ENCODE measurements at places on chromosomes 4 and X. TPM values are rescaled to one million over a fixed set of nuclear protein-coding genes. Genes with fewer than 3 reads are reported as not detected.

The TMEM144 gene
- total RNA-seq: 2.6 TPM

The IL1RAPL1 gene
- not detected for total RNA-seq

The MEPE gene
- total RNA-seq: not detected

The ABRAXAS1 gene
- 14.6 TPM for total RNA-seq

The MRPS18C gene
- total RNA-seq: 47.2 TPM

The FGF5 gene
- total RNA-seq: 1.3 TPM

The MTTP gene
- not detected for total RNA-seq

The ADAM29 gene
- total RNA-seq: not detected

The GSX2 gene
- not detected for total RNA-seq

DNA sequence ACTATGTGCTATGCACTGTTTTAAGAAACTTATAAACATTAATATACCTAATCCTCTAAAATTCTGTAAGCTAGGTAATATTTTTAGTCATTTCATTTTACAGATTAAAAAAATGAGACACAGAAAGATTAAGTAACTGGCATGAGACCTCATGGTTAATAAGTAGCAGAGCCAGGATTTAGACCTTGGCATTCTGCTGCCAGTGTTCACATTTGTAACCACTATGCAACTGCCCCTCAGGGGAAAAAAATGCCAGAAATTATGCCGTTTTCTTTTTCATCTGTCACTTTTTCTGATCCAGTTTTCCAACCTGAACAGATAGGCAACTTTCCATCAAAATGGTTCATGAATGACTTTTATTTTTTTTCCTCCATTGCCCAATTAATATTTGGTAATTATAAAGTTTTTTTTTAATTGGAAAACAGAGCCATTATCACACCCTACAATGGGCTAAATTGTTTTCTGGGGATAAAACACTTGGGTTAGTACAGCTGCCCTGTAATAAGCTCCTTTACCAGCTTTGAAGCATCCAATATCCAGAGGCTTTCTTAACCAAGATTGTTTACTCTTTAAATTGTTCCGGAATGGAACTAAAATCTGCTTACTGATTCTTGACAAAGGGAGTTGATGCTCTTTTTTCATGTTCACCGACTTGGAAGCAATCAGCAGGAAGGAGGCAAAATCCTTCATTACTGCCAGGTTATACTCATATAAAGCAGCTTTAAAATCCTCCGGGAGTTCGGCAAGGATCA is 56.4 kb upstream of the DDX60 start:
- H3K4me3 ChIP-seq: no peak overlapping the region
- H3K27ac ChIP-seq: no peak overlapping the region
- no peaks in the 10 kb centered on the region for H3K27me3 ChIP-seq

GRCh38 chrX:35244796-35245508 is 302.4 kb downstream of the FAM47B start:
- H3K36me3 ChIP-seq: no peaks in the 10 kb centered on the region
- H3K27ac ChIP-seq: no peak overlapping the region
- H3K4me1 ChIP-seq: no peaks in the 10 kb centered on the region
- H3K27me3 ChIP-seq: no peaks in the 10 kb centered on the region
- DNase-seq: peak; percentile 81
- no peak overlapping the region for H3K4me3 ChIP-seq

DNA sequence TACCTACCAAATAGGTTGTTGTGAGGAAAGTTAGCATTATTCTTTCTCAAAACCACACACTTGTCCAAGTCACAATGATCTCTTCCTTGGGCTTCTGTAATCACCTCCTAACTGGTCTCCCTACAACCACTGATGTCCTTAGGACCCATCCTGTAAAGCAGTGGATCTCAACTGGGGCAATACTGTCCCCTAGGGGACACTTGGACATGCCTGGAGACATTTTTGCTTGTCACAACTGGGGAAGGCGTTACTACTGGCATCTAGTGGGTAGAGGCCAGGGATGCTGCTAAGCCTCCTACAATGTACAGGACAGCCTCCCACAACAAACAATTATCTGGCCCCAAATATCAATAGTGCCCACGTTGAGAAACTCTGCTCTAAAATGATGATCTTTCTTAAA is 118.7 kb upstream of the AP1S2 start:
- no peaks in the 10 kb centered on the region for H3K27me3 ChIP-seq
- H3K36me3 ChIP-seq: no peaks in the 10 kb centered on the region
- DNase-seq: no peak
- no peak overlapping the region for H3K27ac ChIP-seq
- H3K4me1 ChIP-seq: no peaks in the 10 kb centered on the region

DNA sequence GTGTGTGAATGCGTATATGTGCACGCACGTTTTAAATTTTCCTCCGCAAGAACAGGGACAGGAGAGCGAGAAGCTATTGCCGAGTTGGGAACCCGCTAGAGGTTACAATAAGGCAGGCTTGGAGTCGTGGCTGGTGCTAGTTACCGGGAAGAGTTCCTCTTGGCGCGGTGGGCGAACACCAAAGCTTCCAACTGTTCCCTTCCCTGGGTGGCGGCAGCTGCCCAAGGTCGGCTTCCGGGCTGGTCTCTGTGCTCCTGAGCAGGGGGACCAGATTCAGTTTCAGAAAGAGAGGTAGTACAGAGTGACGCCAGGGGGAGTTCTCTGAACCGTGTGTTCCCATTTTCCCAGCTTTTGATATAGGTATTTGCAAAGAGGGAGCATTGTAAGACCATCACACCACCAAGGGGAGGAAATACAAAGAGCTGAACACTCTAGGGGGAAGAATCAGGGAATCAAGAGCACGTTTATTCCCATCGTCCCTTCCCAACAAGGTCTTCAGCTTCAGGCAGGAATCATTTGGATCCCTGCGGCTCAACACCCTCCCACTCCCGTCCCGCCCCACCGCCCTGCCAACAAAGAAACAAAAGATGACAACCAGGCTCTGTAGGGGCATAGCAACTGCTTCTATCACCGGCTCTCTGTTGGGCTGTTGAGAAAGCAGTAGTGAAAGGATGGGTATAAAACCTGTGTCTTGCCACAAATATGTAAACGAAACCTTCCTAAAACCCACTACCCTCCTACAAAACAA is 113.6 kb upstream of the TEX13C start:
- no peak for DNase-seq
- H3K27me3 ChIP-seq: peaks cover 60% of the 10 kb centered on the region
- H3K4me3 ChIP-seq: peak overlapping the region; percentile 71
- H3K27ac ChIP-seq: no peak overlapping the region
- peaks cover 22% of the 10 kb centered on the region for H3K4me1 ChIP-seq

GRCh38 chr4:185700048-185700447 is 111.9 kb downstream of the SORBS2 start:
- peak overlapping the region; percentile 55 for H3K27ac ChIP-seq
- H3K36me3 ChIP-seq: peaks cover 4% of the 10 kb centered on the region
- no peaks in the 10 kb centered on the region for H3K27me3 ChIP-seq
- peaks cover 28% of the 10 kb centered on the region for H3K4me1 ChIP-seq

DNA sequence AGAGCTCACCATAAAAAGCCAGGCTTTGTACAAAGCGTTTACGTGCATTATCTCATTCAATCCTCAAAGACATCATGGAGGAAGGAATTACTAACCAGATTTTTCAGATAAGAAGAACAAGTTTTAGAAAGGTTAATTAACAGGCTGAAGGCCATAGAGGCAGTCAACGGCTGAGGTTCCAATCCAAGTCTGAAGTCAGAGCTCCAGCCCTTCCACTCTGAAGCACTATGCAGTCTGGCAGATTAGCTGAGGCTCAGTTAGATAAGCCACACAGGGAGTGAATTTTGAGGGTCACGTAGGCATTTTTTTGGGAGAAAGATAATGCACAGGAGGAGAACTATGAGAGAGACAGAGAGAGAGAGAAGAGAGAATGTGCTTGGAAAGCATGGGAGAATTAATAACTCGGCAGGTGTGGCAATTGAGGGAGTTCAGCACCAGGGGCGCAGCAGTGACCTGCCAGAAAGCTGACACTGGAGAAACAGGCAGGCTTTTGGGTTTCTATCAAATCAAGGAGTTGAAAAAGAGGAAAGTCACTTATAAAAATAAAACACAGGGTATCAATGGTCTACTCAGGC is 116.5 kb upstream of the NAP1L5 start:
- no peak overlapping the region for H3K27ac ChIP-seq
- H3K4me3 ChIP-seq: no peak overlapping the region
- peaks cover 2% of the 10 kb centered on the region for H3K36me3 ChIP-seq

DNA sequence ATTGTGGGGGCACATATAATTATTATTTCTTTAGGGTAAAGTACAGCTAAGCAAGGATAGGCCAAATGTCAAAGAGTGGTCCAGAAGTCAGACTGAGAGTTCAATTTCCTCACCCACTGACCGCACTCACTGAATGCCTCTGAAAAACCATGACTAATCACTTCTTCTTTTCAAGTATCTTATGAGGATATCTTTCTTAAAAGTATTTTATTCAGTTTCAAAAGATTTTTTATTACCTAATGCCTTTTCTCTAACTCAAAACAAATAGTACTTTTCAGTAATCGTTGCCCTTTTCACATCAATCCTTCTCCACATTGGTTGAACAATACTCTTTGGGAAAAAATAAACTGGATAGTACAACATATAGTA is 61.7 kb upstream of the CAMK2D start:
- H3K27me3 ChIP-seq: no peaks in the 10 kb centered on the region
- H3K4me3 ChIP-seq: no peak overlapping the region
- H3K4me1 ChIP-seq: peaks cover 31% of the 10 kb centered on the region
- no peaks in the 10 kb centered on the region for H3K36me3 ChIP-seq

GRCh38 chrX:54029529-54030143 is 14.6 kb downstream of the PHF8 start:
- no peak for DNase-seq
- no peak overlapping the region for H3K27ac ChIP-seq
- H3K4me1 ChIP-seq: no peaks in the 10 kb centered on the region
- H3K27me3 ChIP-seq: no peaks in the 10 kb centered on the region
- H3K36me3 ChIP-seq: peaks cover 18% of the 10 kb centered on the region
- no peak overlapping the region for H3K4me3 ChIP-seq

DNA sequence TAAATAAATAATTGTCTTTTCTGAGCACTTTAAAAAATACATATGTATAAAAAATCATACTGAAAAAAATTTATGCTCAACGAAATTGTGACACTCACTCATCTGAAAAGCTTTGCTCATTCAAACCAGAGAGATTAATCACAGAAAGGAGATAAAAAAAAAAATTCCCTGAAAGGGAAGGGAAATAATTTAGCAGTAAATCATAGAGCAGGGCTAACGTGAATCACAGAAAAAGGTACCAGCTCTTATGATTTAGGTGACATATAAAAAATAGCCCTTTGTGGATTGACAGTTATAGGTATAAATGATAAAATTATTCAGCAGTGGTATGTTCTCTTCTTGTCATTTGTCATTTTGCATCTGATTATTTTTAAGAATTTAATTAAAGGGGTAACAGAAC is 552.7 kb upstream of the TENM3 start:
- H3K36me3 ChIP-seq: no peaks in the 10 kb centered on the region
- H3K27me3 ChIP-seq: no peaks in the 10 kb centered on the region
- H3K27ac ChIP-seq: no peak overlapping the region
- no peak overlapping the region for H3K4me3 ChIP-seq

- H3K27me3 ChIP-seq: no peaks in the 10 kb centered on the region
- H3K36me3 ChIP-seq: no peaks in the 10 kb centered on the region
- no peaks in the 10 kb centered on the region for H3K4me1 ChIP-seq
Observed at GRCh38 chrX:8297766-8298165, 126.7 kb upstream of the VCX2 start.

DNA sequence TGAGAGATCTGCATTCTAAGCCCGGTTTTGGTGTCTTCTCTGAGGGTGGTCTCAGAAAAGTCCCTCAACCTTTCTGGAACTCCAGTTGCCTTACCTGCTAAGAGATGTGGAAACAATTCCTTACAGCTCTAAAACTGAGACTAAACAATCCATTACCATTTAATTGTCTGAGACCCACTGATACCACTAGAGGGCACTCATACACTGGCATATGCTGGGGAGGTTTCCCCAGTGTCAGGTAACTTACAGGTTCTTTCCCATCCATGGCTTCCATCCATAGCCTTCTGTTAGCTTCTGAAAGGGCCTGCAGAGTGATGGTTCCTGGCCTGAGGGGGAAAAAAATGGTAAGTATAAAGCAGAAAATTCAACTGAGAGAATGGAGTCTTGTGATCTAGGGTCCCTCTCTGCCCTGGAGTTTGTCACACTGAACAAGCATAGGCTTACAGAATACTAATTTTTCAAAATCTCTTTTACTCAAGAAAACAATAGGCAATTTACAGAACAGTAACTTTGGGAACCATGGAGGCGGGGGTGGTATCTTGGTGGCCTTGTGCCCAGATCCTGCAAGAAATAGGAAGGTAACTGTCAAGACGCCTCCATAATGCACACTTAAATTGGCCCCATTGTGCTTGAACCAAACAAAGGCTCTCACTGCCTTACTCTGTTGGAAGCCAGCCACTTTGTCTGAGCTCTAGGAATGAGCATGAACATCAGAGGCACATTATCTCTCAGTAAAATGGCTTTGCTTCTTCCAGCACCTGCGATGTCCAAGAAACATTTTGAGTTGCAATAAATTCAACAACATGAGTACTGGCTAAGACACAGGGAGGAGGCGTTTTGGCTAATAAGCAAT is 236.1 kb downstream of the OPHN1 start:
- H3K27me3 ChIP-seq: no peaks in the 10 kb centered on the region
- H3K27ac ChIP-seq: no peak overlapping the region
- no peak overlapping the region for H3K4me3 ChIP-seq
- no peaks in the 10 kb centered on the region for H3K4me1 ChIP-seq
- H3K36me3 ChIP-seq: no peaks in the 10 kb centered on the region

GRCh38 chr4:109990261-109991257 is 77.9 kb downstream of the EGF start:
- peaks cover 3% of the 10 kb centered on the region for H3K27me3 ChIP-seq
- peaks cover 2% of the 10 kb centered on the region for H3K36me3 ChIP-seq
- H3K4me3 ChIP-seq: no peak overlapping the region
- no peak overlapping the region for H3K27ac ChIP-seq
- DNase-seq: no peak

DNA sequence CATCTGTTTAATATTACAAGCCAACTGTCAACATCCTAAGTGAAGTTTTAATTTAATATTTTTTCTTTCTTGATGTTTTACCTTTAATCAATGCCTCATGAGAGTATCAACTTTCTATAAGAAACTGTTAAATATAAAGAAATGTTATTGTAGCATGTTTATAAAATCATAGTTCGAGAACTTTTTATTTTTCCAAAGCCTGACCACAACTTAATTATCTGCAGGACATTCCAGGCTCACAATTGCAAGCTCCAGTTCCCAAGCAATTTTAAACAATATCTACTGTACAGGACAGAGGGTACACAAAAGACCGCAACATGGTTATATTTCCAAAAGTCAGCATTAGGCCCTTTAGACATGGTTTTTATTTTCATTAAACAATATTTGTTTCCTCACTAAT is 20.1 kb downstream of the STX18 start:
- DNase-seq: no peak
- H3K27ac ChIP-seq: no peak overlapping the region
- H3K36me3 ChIP-seq: no peaks in the 10 kb centered on the region

All from chondrocyte (in vitro differentiated cells).